ENCODE measurements at places on chromosomes 1 and 21.

GRCh38 chr1:194014014-194014413 is 827.6 kb upstream of the B3GALT2 start:
- no peak for DNase-seq
- no peaks in the 10 kb centered on the region for H3K27me3 ChIP-seq
- H3K4me3 ChIP-seq, result no peak overlapping the region
- no peaks in the 10 kb centered on the region for H3K4me1 ChIP-seq
- H3K27ac ChIP-seq, result no peak overlapping the region

- no peak overlapping the region for H3K27ac ChIP-seq
- no peak overlapping the region for H3K4me3 ChIP-seq
- H3K4me1 ChIP-seq, result peaks cover 36% of the 10 kb centered on the region
- DNase-seq, result no peak
- H3K36me3 ChIP-seq, result peaks cover 15% of the 10 kb centered on the region
Observed at GRCh38 chr1:40044110-40044509, 3.6 kb downstream of the CAP1 start.

DNA sequence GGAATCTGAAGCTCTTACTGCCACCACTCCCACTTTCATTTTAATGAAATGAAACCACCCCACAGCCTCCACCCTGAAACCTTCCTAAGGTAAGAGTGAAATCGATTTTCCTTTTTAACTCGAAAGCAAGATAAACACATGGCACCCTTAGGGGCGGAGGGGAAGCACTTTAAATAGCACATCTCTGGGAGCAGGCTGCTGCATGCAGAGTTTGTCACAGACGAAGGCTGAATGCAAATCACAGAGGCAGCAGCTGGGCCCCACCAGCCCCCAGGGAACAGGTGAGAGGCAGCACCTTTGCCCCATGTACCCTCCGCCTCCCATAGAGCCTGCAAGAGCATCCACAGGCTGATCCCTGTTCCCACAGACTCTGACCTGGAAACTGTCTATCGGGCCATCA is 60.0 kb upstream of the GRIK3 start:
- 0 out of 3 replicates have a peak, but pooled peaks cover 2% of the 10 kb centered on the region for H3K27me3 ChIP-seq
- no peak overlapping the region for H3K27ac ChIP-seq
- H3K4me1 ChIP-seq, result no peaks in the 10 kb centered on the region
- H3K4me3 ChIP-seq, result no peak overlapping the region

DNA sequence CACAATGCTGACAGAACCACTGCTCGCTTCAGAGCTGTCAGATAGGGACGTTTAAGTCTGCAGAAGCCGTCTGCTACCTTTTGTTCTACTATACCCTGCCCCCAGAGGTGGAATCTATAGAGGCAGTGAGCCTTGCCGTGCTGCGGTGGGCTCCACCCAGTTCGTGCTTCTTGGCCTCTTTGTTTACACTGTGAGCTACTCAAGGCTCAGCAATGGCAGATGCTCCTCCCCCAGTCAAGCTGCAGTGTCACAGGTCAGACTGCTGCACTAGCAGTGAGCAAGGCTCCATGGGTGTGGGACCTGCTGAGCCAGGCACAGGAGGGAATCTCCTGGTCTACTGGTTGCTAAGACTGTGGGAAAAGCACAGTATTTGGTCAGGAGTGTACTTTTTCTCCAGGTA is 47.1 kb downstream of the LEPR start:
- no peaks in the 10 kb centered on the region for H3K36me3 ChIP-seq
- H3K4me3 ChIP-seq, result no peak overlapping the region
- DNase-seq, result peak; percentile 95
- H3K4me1 ChIP-seq, result peaks cover 61% of the 10 kb centered on the region
- H3K27me3 ChIP-seq, result no peaks in the 10 kb centered on the region

- no peaks in the 10 kb centered on the region for H3K36me3 ChIP-seq
- no peak for DNase-seq
- H3K27ac ChIP-seq, result no peak within 1 kb of the TSS
Observed at GRCh38 chr1:115337633-115338456, at the start of gene NGF. TSS of gene NGF (minus strand) at chr1:115338249. CDS start at chr1:115286795, 51,454 bp downstream.

DNA sequence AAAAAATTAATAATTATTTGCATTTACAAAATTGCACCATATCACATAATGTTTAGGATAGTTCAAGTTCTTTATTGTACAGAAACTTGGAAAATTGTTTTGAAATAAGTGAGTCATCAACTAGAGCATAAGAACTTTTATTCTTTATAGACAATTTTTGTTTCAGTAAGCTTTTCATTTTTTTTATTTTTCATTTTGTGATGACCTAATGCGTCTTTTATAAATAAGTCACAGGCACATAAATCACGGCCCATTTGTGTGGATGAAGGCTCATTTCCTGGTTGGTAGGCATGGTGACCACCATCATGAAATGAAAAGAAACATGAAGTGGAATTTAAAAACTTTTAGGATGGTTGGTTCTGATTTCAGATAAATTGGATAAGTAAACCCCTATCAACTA is 39.3 kb downstream of the SPAG17 start:
- no peak overlapping the region for H3K4me3 ChIP-seq
- no peaks in the 10 kb centered on the region for H3K4me1 ChIP-seq
- H3K27ac ChIP-seq, result no peak overlapping the region

- no peak overlapping the region for H3K27ac ChIP-seq
- no peak overlapping the region for H3K4me3 ChIP-seq
- no peaks in the 10 kb centered on the region for H3K27me3 ChIP-seq
- H3K36me3 ChIP-seq, result 0 out of 3 replicates have a peak, but pooled peaks cover 5% of the 10 kb centered on the region
- DNase-seq, result peak; percentile 35
Observed at GRCh38 chr1:54229281-54229891, 29.4 kb downstream of the MRPL37 start.

- H3K36me3 ChIP-seq, result no peaks in the 10 kb centered on the region
- DNase-seq, result peak; percentile 91
- peak within 1 kb of the TSS; percentile 67 for H3K4me3 ChIP-seq
Observed at GRCh38 chr1:33430692-33431593, at the start of gene PHC2. TSS of gene PHC2 (minus strand) at chr1:33431095. CDS start at chr1:33375539, 55,556 bp downstream.

GRCh38 chr1:111967886-111968285 is 21.6 kb downstream of the KCND3 start:
- DNase-seq, result no peak
- H3K4me3 ChIP-seq, result no peak overlapping the region
- no peaks in the 10 kb centered on the region for H3K36me3 ChIP-seq
- no peaks in the 10 kb centered on the region for H3K4me1 ChIP-seq
- no peak overlapping the region for H3K27ac ChIP-seq

DNA sequence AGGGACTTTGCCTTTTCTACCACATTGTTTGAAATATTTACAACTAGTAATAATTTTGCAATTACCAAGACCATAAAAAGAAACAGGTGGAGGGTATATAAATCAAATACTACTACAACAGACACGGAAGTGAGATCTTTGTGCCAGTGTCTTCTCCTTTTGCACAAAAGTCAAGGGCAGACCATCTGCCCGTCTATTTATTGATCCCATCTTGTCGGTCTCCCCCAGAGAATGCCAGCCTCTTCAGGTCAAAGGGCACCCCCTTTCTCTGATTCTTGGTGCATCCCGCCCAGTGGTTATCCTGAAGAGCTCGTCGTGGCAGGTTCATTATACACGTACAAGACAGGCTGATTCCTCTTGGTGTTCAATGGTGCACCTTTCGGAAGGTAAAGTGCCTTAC is 4.8 kb upstream of the PDE9A start:
- no peak overlapping the region for H3K4me3 ChIP-seq
- no peak for DNase-seq
- H3K36me3 ChIP-seq, result no peaks in the 10 kb centered on the region
- peaks cover 54% of the 10 kb centered on the region for H3K27me3 ChIP-seq
- H3K4me1 ChIP-seq, result peaks cover 24% of the 10 kb centered on the region

DNA sequence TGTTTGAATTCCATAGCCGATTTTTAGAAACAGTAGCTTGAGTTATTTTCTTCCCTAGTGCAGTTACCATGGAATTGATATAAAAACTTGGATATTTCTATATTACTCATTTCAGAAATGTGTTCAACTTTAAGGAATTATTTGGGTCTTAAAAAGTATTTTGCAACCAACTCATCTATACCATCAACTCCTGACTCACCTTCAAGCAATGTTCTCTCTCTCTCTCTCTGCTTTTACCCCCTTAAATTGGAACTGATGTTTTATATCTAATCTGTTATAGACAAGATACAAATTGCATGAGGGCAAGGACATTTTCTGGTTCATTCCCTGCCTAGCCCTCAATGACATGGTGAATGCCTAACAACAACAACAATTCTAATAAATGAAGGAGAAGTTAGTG is 214.7 kb upstream of the NRIP1 start:
- H3K27ac ChIP-seq, result no peak overlapping the region
- H3K36me3 ChIP-seq, result no peaks in the 10 kb centered on the region
- DNase-seq, result no peak
- no peaks in the 10 kb centered on the region for H3K27me3 ChIP-seq
- no peak overlapping the region for H3K4me3 ChIP-seq

DNA sequence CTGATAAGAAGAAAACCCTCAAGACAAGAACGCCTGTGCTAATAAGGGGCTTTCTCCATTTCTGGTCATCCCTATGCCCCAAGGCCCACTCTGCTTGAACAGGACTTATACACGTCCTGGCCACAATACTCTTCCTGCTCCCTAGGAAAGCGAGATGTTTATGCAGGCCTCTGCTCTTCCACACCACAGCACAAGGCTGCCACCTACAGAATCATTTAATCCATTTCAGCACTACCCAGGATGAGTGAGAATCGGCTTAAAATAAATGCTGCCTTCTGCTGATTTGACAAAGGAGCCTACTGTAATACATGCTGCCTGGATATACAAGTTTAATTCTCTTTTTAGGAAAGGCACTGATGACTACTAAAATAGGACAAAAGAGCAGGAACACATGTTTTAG is 29.4 kb downstream of the FRRS1 start:
- peaks cover 3% of the 10 kb centered on the region for H3K36me3 ChIP-seq
- H3K4me1 ChIP-seq, result peaks cover 37% of the 10 kb centered on the region
- no peaks in the 10 kb centered on the region for H3K27me3 ChIP-seq

- H3K27me3 ChIP-seq, result no peaks in the 10 kb centered on the region
- no peak for DNase-seq
- H3K27ac ChIP-seq, result no peak overlapping the region
- no peaks in the 10 kb centered on the region for H3K36me3 ChIP-seq
Observed at GRCh38 chr1:198880397-198880796, 241.6 kb downstream of the PTPRC start.

- no peaks in the 10 kb centered on the region for H3K4me1 ChIP-seq
- DNase-seq, result no peak
- H3K27me3 ChIP-seq, result peaks cover 18% of the 10 kb centered on the region
- no peaks in the 10 kb centered on the region for H3K36me3 ChIP-seq
- H3K27ac ChIP-seq, result no peak overlapping the region
- no peak overlapping the region for H3K4me3 ChIP-seq
Observed at GRCh38 chr1:7491109-7491817, 279.8 kb upstream of the VAMP3 start.

GRCh38 chr21:42213082-42213774 is 5.7 kb upstream of the ABCG1 start:
- no peak overlapping the region for H3K27ac ChIP-seq
- H3K4me3 ChIP-seq, result no peak overlapping the region
- H3K4me1 ChIP-seq, result no peaks in the 10 kb centered on the region
- DNase-seq, result no peak
- peaks cover 9% of the 10 kb centered on the region for H3K27me3 ChIP-seq

Measured in HepG2 (cell line).